ENCODE measurements at places on chromosomes 16 and 17.
A peak's percentile ranks its signal among the peaks of the same experiment; 100 is the strongest.

DNA sequence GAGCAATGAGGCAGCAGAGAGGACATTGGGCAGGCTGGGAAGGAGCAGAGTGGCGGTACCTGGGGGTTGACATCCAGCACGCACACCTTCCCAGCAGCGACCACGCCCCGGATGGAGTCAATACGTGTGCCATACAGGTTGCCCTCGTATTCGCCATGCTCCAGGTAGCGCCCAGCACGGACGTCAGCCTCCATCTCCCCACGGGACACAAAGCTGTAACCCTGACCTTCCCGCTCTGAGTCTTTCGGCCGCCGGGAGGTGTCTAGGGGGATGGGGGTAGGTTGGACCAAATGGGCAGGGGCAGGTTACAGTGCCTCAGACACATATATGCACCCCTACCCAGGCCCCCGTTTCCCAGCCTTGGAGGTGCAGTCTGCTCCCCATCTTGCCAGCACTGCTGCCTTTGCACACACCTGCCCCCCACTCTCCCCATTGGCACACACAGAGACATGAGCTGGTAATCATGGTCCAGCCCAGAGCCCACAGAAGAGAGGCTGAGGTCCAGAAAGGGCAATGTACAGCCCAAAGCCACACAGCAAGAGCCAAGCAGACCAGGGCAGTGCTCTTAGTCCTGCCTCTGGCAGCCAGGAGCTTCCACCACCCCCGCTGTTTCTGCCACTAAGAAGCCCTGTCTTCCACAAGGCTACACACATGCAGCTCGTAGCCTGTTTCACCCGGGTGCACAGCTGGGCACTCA, 27.5 kb downstream of the MPP2 start:
- no peak for DNase-seq

DNA sequence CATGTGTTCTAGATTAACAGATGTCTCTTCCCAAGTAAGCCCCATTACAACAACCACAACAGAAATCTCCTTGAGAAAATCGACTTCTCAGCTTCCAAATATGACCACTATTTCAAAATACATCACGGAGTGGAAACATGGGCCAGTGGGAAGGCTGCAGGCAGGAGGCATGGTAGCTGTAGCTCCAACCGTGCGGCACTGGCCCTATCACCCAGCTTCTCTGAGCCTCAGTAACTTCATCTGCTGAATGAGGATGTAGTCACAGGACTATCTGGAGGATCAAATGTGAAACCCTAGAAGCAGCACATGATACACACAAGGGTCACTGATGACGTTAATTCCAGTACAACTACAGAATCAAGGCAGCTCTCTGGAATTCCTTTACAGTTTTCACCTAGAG, 112.2 kb downstream of the VPS53 start:
- no peak for DNase-seq

- DNase-seq, result peak; percentile 63
These were observed 7.6 kb downstream of the CCDC102A start for GRCh38 chr16:57528499-57529390.

GRCh38 chr17:31388351-31388750, 3.1 kb upstream of the RAB11FIP4 start:
- DNase-seq, result no peak

DNA sequence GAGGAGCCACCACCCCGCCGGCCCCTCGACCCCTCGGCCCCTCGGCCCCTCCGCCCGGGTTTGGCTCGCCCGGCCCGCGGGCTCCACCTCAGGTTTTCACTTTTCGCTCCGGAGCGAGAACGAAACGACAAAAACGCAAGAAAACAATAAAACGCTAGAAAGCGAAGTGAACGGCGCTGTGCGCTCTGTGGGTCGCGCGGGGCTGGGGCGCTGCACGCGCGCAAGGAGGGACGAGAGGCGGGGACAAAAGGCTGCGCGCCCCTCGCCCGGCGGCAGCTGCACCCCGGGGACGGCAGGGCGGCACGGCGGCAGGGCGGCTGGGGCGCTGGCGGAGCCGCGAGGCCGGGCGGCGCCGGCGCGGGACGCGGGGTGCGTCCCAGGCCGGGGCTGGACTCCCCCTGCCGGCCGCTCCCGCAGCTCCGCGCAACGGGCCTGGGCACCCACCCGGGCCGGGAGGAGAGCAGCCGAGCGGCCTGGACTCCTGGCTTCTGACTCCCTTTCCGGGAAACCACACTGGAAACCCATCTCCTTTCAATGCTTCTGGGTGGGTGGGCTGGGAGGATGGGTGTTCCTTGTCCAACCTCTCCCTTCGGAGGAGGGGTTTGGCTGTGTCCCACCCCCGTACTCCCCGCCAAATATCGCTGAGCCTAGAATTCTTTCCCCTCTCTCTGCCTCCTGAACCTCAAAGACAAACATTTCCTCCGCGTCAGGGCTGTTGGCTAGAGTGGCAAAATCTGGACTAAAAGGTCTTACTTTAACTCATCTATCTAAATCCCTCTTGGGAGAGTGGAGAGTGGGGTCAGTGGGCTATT, 9.9 kb downstream of the TBX2 start:
- peak; percentile 87 for DNase-seq

DNA sequence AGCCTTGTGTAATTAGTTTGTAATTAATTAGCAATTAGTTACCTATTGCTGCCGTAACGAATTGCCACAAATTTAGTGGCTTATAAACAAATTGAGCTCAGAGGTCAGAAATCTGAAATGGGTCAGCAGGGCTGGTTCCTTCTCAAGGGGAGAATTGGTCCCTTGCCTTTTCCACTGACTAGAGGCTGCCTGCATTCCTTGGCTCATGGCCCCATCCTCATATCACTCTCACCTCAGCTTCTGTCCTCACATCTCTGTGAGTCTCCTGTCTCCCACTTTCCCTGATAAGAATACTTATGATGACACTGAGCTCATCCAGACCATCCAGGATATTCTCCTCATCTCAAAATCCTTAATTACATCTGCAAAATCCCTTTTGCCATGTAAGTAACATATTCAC, 31.0 kb upstream of the NGFR start:
- DNase-seq, result no peak

GRCh38 chr17:80990921-80991644, 558 bp upstream of the CHMP6 start:
- DNase-seq, result peak; percentile 15

DNA sequence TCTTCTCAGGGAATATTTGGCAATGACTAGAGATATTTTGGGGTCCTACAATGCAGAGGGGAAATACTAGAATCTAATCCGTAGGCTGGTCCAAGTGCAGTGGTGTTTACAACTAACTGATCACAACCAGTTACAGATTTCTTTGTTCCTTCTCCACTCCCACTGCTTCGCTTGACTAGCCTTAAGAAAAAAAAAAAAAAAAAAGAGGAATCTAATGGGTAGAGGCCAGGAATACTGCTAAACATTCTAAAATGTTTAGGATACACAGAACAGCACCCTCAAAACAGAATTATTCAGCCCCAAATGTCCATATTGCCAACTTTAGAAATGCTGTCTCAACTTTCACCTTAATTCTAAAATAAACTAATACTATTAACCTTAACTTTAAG, 49.0 kb upstream of the SKAP1 start:
- DNase-seq, result no peak

- DNase-seq, result no peak
These were observed 24.6 kb downstream of the LYRM9 start for GRCh38 chr17:27868565-27868964.

GRCh38 chr17:4676791-4677190, 27.1 kb downstream of the PELP1 start:
- DNase-seq, result no peak

DNA sequence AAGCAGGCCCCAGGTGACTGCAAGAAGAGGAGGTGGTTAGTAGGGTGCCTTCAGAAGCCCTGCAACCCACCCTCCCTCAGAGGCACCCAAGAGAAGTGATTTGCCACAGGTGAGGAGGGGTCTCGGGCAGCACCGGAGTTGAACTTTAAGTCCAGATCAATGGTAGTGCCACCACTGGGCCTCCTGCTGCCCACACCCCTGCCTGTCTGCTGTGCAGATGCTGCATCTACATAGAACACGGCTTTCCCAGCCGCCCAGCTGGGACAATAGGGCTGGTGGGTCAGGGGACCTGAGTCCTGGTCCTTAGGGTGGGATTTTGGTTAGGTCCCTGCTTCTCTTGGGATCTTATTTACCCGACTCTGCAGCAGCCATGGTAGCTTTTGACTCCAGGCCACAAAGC, 17.6 kb upstream of the FAM83G start:
- no peak for DNase-seq

GRCh38 chr16:20681821-20682760, 15.4 kb downstream of the ACSM1 start:
- DNase-seq, result no peak
